HCT116 (cell line): ENCODE measurements at places on chromosomes 7 and 10. TPM values are rescaled to one million over a fixed set of nuclear protein-coding genes. Genes with fewer than 3 reads are reported as not detected.

Gene PHKG1
- 1.1 TPM for total RNA-seq

Gene CYREN
- total RNA-seq, result 54.5 TPM

Gene RELN
- 0.20 TPM for total RNA-seq

Gene SLC18A3
- total RNA-seq, result not detected

Gene KRIT1
- 32.4 TPM for total RNA-seq

Gene ASB15
- total RNA-seq, result not detected

Gene BET1
- 17.2 TPM for total RNA-seq

Gene LRRC17
- total RNA-seq, result 0.47 TPM

Gene ATE1
- total RNA-seq, result 39.2 TPM

Gene TMEM196
- not detected for total RNA-seq

Gene BEND7
- total RNA-seq, result 13.8 TPM
